T-helper 2 cell (primary cell): ENCODE measurements at places on chromosomes 6 and 20.

DNA sequence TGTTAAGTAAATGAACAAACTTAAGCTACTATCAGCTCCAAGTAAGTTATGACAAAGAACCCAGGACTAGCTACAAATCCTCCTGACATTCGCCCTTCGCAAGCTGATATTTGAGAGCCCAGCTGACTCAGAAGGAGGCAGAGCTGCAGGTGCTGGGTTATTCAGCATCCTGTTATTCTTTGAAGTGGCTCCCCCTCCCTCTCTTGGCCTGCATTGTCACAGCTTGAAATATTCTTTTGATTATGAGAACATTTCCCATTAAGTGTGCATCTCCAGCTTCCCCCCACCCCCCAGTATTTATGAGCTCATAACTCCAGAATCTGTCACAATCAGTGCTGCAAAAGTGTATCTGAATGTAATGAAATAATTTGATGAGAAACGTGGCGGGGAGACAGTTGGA, 78.8 kb upstream of the RALY start:
- DNase-seq = no peak

DNA sequence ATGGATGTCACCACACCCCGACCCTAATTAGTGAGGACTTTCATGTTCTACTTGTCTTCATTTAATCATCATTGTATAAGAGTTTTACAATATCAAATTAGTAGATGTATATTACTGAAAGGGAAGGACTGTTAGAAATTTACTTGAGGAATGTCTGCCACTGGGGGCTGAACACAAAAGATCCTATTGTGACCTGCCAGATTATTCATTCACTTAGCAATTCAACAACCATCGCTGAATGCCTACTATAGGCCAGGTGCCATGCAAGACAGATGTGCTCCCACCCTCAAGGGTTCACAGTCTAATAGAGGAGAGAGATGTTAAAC, 8.0 kb upstream of the RBCK1 start:
- DNase-seq = no peak

DNA sequence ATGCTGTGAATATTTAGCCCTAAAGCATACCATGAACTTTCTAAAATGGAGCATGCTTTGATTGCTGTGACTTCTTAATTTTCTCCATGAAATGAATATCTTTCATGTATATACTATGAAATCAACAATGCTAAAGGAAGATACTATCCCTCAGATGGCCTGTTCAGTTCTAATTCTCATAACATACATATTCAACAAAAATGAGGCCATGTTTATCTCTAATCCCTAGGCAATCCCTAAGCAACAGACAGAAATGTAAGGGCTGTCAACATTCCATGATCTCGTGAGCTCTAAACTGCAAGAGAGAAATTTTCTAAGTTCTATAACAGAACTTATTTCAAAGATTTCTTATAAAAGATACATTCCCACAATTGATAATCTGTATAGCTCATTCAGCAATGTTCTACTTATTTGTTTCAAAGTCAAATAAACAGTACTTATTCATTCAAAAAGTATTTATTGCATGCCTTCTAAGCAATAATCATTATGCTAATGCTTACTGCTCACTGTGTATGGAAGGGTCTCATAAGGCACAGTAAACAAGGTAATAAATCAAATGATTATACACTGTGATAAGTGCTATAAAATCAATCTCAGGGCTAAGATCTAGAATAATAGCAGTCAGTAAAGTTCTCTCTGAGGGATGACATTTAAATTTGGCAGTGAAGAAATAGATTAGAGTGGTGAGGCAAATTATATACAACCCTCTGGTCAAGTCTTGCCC, 492.9 kb downstream of the PHF3 start:
- DNase-seq = no peak

- peak; percentile 61 for DNase-seq
Measured at GRCh38 chr6:136753624-136754023, 38.7 kb downstream of the MAP3K5 start.

DNA sequence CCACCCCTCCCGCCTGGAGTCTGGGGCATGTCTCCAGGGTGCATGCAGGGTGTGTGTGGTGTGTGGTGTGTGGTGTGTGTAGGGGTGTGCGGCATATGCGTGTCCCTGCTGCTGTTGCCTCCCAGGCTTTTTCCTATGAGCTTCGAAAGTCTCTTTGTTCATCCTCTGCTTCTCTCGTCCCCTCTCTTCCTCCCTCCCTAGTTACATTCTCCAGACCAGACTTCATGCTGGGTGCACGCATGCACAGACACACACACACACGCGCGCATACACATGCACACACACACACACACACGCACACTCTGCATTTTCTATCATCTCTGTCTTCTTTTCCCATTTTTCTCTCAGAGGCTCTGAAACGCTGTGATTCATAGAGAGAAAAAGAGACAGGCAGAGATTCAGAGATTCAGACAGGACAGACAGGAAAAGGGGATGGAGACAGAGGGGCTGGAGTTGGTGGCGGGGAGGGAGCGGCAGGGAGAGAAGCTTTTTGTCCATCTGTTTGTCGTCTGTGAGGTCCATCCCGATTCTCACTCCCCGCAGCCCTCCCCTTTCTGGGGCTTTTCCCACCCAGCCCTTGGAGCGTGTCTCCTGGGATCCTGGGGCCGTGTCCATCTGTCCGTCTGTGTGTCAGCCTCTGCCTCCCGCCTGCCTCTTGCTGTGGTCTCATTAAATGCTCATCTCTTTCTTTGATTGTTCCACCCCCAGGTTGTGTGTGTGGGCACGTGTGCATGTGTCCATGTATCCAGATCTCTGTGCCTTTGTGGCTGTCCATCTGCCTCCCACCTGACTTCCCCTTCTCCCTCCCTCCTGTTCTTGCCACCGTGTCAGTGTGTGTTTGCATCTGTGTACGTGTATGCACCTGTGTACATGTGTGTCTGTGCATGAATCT, 62.6 kb downstream of the SRC start:
- no peak for DNase-seq

GRCh38 chr20:2283706-2284423, 11.9 kb upstream of the TGM3 start:
- no peak for DNase-seq

- no peak for DNase-seq
Measured at GRCh38 chr6:88517737-88518136, 351.6 kb upstream of the CNR1 start.

- DNase-seq = no peak
Measured at GRCh38 chr6:358432-358831, 33.1 kb upstream of the IRF4 start.

- DNase-seq = no peak
Measured at GRCh38 chr6:129661536-129662405, 48.2 kb downstream of the ARHGAP18 start.

GRCh38 chr6:37459981-37460800, 27.2 kb downstream of the CMTR1 start:
- no peak for DNase-seq
